ENCODE measurements at places on chromosomes 1 and 21.

DNA sequence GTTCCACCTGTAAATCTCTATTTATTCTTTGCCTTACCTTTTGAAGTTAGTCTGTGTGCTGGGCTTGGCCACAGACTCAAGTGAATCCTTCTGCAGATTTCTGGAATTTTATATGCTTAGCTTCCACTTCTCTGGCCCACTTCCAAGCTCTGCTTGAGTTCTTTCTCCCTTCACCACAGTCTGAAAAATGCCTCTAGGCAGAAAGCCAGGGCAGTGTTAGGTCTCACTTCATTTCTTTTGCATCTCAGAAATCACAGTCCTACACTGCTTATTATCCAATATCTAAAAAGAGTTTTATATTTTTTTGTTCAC, 48.9 kb downstream of the INKA2 start:
- no peak for DNase-seq

DNA sequence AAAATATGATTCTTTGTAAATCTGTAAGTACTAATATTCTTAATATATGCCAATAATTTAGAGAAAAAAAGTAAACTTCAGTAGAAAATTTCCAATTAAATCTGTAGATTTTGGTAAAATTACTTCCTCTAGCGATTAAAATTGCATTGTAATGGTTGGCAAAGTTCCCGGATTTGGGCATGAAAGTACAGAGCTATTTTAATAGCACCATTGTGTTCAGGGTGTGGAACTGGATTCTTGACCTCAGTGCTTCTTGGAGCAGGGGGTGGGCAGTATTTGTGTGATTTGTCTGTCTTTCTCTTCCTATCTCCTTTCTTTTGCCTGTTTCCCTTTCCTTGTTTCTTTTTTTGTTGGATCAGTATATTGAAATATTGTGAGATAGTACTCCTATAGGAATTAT, 72.1 kb downstream of the DNM3 start:
- no peak for DNase-seq

DNA sequence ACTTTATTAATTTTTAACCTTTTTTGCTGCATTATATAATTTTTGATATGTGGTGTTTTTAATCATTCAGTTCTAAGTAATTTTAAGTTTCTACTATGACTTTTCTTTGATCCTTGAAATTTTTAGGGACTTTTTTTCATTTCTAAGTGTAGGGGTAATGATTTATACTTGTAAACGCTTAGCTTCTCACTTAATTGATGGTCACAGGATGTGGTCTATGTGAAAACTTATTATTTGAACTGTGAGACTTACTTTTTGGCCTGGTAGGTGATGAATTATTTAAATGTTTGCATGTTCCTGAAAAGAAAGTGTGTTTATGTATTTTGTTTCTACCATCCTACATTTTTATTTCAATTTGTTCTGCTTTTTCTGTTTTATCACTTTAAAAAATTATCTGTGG, 17.2 kb downstream of the ALPL start:
- no peak for DNase-seq

DNA sequence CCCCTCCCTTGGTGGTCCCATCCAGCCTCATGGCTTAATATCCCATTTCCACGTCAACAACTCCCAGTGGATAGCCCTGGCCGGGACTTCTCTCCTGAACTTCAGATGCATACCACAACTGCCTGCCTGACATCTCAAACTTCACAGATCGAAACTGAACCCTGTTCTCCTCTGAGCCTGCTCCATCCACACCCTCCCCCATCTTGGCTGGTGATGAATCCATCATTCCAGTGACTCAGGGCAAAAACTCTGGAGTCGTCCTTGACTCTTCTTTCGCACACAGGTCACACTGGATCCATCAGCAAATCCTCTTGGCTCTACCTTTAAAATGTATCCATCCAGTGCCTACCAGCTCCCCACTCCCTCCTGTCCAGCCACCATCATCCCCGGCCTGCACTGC, 3.9 kb downstream of the TAS1R2 start:
- no peak for DNase-seq

DNA sequence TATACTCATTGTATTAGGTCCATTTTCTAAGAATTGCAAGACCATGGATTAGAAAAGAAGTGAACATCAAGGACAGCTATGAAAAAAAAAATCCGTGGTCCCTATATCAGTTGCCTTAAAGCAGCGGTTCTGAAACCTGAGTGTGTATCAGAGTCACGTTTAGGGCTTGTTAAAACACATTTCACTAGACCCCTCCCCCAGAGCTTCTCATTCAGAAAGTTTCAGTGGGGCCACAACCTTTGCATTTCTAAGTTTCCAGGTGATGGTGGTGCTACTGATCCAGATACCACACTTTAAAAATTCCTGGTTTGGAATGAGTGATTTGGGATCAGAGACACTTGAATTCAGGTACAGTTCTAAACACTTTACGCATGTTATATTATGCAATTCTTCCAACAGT, 96.1 kb upstream of the PRMT6 start:
- DNase-seq: no peak

GRCh38 chr1:186207391-186208085, 167.5 kb downstream of the TPR start:
- no peak for DNase-seq

All from islet precursor cell (in vitro differentiated cells).